Gastroesophageal sphincter (tissue), 4 donors: ENCODE measurements at places on chromosomes 11 and 22. TPM values are rescaled to one million over a fixed set of nuclear protein-coding genes. Genes with fewer than 3 reads are reported as not detected.

DNA sequence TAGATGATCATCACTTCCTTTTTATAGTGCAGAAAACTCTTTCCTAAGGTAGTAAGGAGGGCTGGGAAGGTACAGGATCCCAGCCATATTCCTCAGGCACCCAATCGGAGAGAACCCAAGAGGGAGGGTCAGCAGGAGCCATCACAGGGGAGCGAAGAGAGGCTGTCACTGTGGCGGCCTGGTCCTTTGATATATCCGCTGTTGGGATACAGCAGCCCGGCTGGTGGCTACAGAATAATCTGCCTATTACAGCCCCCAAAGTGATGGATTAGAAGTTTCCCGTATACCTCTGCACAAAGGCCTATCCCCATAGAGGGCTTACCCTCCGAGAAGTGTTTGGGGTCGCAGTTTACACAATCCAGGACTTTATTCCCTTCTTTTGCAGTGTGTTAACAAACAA lies 48.5 kb downstream of the OR4D9 start:
- ATAC-seq = no peak

DNA sequence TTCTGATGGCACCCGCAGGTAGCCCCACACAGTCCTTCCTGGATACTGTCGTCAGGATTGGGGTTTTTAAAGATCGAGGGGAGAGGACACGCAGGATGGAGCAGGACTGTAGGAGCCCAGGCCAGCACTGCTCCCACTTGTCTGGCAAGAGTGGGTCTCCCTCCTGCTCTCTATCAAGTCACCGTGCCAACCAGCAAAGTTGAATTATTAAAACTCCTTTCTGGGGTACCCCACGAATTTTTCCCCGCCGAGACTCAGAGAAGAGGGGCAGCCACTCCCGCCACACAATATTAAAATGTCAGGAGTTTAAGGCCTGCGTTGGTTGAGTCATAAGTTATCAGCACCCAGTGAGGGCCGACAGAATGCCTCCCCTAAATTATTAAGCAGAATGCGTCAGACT lies 10.1 kb downstream of the LMO1 start:
- no peak for ATAC-seq

GRCh38 chr11:68099474-68100405 lies 21.4 kb downstream of the CHKA start:
- ATAC-seq = no peak

The JHY gene
- total RNA-seq = 15.6 TPM

The SMTNL1 gene
- not detected for total RNA-seq

GRCh38 chr22:23163665-23164064 lies 16.6 kb upstream of the BCR start:
- ATAC-seq = no peak

The PRSS23 gene
- total RNA-seq = 87.2 TPM

DNA sequence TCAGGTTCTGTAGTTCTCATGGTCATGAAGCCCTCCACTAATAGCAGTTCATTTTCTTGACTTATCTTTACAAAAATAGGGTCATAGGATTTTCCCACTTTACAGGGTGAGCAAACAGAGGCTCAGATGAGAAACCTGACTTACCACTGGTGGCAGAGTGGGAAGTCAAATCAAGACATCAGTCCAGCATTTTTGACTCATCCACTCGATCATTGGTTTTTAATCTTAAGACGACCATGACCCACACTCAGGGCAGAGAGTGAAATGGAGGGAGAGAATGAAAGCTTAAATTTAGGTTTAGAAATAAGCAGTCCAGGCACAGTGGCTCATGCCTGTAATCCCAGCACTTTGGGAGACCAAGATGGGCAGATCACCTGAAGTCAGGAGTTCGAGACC lies 42.1 kb downstream of the RTL6 start:
- ATAC-seq = no peak

DNA sequence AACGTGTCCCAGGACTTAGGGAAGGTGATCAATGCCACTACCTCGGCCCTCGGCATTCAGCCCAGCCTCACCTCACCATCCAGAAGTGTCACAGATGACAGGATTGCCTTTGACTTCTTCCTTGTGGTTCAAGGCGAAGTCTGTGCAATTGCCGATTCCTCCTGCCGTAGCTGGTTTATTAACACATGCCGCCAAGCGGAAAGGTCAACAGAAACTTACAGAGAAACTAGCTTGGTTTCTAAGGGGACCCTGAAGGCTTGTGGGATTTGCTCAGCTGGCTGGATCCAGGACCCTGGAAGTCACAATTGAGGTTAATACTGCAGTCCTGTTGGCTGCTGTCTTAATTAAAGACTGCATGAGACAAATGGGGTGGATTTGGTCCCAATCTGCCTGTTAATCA lies 65.6 kb downstream of the SHANK2 start:
- ATAC-seq = no peak

The MMP7 gene
- total RNA-seq = not detected

- ATAC-seq = no peak
These were observed 148.8 kb downstream of the DBX1 start for GRCh38 chr11:20011307-20011951.

The KCNJ4 gene
- total RNA-seq = not detected

DNA sequence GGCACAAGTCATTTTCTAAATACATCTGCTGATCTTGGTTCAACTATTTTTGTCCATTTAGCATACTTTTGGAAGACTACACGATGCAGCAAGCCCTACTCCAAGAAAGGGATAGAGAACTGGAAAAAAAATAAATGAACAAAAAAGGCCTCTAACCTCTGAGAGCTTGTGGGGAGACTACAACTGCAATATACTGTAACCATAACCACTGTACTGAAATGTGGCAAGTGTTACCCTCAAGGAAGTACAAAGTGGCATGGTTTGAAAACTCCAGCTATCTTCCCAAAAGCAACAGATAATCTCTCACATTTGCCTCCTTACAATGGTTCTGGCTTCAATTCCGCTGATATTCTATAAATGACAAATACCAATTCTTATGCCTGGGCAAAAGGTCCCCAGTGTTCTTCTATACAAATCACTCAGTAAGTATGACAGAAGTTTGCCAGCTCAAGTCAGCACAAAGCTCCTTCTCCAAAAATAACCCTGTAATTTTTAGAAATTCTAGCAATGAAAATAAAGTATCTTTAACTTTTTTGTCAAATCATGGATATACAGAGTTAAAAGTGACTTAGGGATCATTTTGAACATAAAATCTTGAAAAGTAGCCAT lies 22.9 kb downstream of the AMBRA1 start:
- no peak for ATAC-seq

- peak; percentile 17 for ATAC-seq
These were observed 8.9 kb downstream of the ALX4 start for GRCh38 chr11:44300844-44301563.

The OR2D3 gene
- total RNA-seq = not detected

DNA sequence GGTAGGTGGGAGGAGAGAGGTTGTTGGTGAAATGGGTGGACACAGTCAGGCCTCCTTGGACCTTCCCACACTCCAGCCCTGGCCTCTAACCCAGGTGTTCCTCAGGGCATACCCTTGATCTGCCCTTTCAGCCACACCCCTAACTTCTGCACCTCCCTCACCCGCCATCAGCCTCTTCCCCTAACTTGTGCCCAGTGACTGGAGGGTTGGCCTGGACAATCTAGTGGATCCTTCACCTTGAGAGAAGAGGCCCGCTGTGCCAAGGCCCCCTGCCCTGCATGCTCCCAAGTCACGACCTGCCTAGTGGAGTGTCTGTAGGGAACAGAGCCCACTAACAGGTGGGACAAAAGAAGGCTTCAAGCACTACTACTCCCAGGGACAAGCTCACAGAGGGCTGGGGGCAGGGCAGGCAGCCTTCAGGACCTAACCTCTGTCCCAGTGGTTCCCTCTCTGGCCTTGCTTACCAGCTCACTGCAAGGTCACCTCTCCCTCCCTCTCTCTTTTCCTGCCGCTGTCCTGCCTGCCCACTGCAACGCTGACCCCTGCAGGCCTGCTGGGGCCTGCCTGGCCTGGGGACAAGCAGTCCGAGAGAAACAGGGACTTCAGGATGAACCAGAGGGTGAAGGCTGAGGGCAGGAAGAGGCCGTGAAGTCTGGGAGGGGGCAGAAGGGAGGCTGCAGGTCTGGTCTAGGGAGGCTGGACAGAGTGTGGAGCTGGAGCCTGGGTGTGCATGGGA lies 3.3 kb downstream of the SYT7 start:
- no peak for ATAC-seq

DNA sequence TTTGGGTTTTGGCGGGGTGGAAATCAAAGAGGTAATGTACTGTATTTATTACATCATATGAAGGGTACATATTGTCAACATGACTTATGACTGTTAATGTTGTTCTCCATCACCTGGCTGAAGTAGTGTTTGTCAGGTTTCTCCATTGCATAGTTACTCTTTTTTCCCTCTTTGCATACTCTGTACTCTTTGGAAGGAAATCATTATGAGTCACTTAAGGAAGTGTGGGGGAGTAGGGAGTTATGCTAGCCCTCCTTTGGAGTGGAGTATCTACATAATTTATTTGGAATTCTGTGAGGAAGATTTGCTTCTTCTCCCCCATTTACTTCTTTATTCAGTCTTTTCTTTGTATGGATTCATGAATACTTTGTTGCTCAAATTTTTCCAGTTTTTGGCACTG lies 3.6 kb upstream of the PGR start:
- no peak for ATAC-seq

The GP1BB gene
- total RNA-seq = 8.6 TPM

GRCh38 chr11:38460429-38460828 lies 1862.4 kb upstream of the RAG2 start:
- ATAC-seq = no peak

The CDC42BPG gene
- total RNA-seq = 0.31 TPM

- ATAC-seq = no peak
These were observed 17.5 kb downstream of the NCR3LG1 start for GRCh38 chr11:17369094-17369493.

The OR8G5 gene
- not detected for total RNA-seq

GRCh38 chr11:68987211-68987610 lies 6.4 kb upstream of the MRGPRD start:
- no peak for ATAC-seq

The ADM2 gene
- total RNA-seq = not detected

DNA sequence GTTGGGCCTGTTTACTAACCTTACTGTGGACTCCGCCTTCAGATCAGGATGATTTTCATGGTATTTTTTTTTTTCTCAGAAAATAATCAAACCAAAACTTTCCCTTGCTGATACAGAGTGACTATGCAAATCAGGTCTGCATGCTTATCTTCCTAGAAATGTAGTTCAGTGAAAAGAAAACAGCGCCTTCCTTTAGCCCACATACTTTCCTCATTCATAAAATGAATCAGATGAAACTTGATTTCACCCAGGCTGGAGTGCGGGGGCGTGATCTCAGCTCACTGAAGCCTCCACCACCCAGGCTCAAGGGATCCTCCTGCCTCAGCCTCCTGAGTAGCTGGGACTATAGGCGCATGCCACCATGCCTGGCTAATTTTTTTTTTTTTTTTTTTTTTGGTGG lies 26.0 kb downstream of the ZNRF3 start:
- no peak for ATAC-seq

DNA sequence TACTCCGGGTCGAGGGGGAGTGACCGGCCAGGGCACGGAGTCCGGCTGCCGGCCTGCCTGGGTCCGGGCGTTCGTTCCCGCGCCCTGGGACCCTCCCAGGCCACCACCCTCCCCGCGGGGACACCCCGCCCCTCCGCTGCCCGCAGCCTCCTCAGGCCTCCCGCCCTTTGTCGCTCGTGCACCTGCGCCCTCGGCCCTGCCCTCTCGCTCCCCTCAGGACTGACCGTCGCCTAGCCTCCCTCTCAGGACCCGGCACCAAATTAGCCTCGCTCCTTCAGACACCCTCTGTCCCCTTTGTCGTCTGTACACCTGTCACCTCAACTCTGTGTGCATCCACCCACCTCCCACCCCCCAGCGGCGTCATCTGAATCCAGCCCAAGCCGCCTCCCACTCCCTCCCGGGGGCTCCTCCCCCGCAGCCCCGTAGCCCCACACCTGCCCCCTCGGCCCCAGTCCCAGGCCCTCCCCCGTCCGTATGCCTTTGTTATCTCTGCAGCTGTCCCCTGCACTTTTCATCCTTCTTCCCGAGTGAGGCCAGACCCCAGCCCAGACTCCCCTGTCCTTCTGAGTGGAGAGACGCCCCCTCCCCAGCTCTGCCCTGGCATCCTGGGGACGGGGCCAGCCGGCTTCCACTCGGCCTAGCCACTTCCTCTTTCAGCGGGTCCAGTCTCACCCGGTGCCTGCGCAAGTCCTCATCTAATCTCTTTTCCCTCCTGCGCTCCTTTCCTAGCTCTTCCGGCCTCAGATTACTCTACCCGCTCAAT lies 643 bp downstream of the TIGD3 start:
- no peak for ATAC-seq
